ENCODE measurements at places on chromosomes 1 and 21. TPM values are rescaled to one million over a fixed set of nuclear protein-coding genes. Genes with fewer than 3 reads are reported as not detected.

DNA sequence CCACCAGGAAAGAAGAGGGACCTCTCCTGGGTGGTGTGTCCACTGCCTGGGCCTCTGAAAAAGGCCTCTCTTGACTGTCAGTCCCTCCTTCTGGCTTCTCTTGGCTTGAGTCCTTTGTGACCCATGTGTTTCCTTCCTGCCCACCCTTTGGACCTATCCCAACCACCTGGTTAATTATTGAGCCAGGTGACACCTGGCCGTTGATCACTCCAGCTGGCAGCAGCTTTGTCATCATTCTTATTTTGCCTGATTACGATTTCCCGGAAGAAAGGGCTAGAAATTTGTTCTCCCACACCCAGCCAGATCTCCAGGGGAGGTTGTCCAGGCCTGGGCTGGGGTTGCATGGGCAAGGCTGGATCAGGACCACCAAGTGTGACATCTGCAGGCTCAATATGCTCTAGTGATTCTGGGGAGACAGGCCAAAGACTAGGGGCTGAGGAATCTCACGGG is 24.8 kb downstream of the CSF1 start:
- H3K27ac ChIP-seq = no peak overlapping the region
- H3K27me3 ChIP-seq = no peaks in the 10 kb centered on the region
- no peaks in the 10 kb centered on the region for H3K36me3 ChIP-seq

The CCDC17 gene
- 1.2 TPM for total RNA-seq

DNA sequence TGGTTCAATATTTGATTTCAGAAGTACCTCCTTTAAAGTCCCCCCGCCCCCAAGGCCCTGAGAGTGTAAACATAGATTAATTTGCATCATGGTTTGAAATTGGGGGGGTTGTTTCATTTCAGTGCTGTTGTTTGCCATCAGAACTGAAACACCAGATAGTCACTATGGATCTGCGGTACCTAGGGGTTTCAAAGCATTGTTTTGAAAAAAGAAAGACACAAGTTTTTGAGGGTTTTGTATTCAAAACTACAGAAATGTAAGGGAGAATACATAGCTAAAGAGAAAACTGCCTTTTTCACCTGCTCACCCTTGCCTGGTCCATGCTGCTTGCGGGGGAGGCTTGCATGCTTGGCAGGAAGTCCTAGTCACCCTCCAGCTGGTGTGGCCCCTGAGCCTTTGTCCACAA is 59.3 kb downstream of the ACP6 start:
- H3K36me3 ChIP-seq = peaks cover 61% of the 10 kb centered on the region
- H3K27me3 ChIP-seq = no peaks in the 10 kb centered on the region
- H3K27ac ChIP-seq = no peak overlapping the region
- H3K4me3 ChIP-seq = no peak overlapping the region

DNA sequence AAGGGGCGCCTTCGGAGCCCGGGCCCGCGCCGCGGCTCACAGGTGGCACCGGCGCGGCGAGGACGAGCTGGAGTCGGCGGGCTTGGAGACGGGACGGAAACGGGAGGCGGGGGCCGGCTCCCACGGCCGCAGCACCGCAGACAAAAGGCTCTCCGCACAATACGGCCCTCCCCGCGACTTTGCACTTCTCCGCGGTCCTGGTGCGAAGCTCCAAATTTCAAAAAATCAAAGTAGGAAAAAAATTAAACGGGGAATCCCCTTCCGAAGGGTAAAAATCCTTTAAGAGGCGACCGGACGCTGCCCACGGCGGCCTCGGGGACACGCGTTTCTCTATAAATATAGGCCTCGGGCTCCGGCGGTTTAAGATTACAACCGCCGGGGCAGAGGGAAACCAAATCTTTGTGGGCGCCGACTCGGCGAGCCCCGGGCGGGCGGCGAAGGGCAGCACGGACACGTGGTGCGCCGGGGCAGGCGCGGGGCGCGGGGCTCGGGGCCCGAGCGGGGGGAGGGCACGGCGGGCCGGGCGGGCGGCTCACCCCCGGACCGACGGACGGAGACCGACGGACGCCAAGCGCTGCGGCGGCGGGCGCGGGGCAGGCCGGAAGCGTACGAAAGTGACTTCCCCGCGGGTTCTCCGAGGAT is 453 bp downstream of the PABPC4 start:
- H3K27ac ChIP-seq = peak overlapping the region; percentile 90
- peak; percentile 22 for DNase-seq
- peaks cover 24% of the 10 kb centered on the region for H3K36me3 ChIP-seq
- H3K27me3 ChIP-seq = no peaks in the 10 kb centered on the region

The FCGR3A gene
- total RNA-seq = 15.0 TPM

DNA sequence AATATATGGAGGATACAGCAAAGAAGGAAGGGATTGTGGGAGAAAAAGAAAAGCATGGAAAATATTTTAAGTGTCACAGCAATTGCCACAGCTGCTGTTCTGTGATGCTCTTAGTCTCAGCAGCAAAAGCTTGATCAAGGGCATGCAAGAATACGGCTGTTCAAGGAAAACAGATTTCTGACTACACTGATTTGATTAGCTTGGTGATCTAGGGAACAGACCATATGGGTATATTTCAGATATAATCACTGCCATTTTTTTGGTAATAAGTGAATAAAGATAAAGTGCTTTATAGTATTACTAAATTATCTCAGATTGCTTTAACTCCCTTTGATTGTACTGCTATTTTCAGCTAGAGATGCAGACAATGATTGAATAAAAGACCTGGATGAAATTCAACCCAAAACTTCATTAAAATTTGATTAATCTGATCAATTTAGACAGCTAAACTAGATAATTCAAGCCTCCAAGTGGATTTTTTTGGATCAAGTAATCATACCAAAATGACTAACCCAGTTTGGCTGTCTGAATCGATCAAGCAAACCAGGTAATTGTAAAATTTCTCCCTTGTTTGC is 33.3 kb upstream of the LYPLAL1 start:
- no peaks in the 10 kb centered on the region for H3K36me3 ChIP-seq
- H3K27me3 ChIP-seq = no peaks in the 10 kb centered on the region
- H3K4me1 ChIP-seq = peaks cover 5% of the 10 kb centered on the region
- H3K4me3 ChIP-seq = no peak overlapping the region
- DNase-seq = no peak

The RO60 gene
- total RNA-seq = 51.8 TPM

- H3K27me3 ChIP-seq = no peaks in the 10 kb centered on the region
- no peak for DNase-seq
- H3K4me3 ChIP-seq = no peak overlapping the region
- H3K27ac ChIP-seq = no peak overlapping the region
Measured at GRCh38 chr1:100309863-100310262, 42.4 kb upstream of the CDC14A start.

The HSD3B2 gene
- total RNA-seq = not detected

- no peaks in the 10 kb centered on the region for H3K27me3 ChIP-seq
- DNase-seq = no peak
- no peaks in the 10 kb centered on the region for H3K4me1 ChIP-seq
- no peak overlapping the region for H3K4me3 ChIP-seq
- no peak overlapping the region for H3K27ac ChIP-seq
Measured at GRCh38 chr21:42291003-42291750, 24.0 kb downstream of the TFF3 start.

The REN gene
- not detected for total RNA-seq

DNA sequence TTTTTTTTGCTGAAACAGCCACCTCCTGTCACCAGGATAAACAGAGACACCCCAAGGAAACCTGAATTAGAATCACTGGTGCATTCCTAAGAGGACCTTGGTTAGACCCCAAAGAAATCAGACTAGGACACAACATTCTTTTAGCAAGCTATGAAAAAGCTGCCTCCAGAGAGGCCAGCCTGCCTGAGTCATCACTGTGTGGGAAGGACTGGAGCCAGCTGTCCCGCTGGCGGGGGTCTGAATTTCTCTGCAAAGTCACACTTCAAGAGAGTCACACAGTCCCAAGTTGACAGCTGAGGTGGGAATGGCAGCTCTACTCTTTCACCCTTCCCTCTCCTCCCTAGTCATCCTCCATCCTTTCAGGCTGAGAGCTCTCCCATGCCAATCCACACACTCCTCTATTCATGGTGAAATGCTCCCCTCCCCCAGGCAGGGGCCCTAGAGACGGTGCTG is 405.0 kb upstream of the POU3F1 start:
- H3K36me3 ChIP-seq = no peaks in the 10 kb centered on the region
- peaks cover 77% of the 10 kb centered on the region for H3K27me3 ChIP-seq
- DNase-seq = no peak
- no peak overlapping the region for H3K4me3 ChIP-seq

The NTMT2 gene
- total RNA-seq = 5.7 TPM

DNA sequence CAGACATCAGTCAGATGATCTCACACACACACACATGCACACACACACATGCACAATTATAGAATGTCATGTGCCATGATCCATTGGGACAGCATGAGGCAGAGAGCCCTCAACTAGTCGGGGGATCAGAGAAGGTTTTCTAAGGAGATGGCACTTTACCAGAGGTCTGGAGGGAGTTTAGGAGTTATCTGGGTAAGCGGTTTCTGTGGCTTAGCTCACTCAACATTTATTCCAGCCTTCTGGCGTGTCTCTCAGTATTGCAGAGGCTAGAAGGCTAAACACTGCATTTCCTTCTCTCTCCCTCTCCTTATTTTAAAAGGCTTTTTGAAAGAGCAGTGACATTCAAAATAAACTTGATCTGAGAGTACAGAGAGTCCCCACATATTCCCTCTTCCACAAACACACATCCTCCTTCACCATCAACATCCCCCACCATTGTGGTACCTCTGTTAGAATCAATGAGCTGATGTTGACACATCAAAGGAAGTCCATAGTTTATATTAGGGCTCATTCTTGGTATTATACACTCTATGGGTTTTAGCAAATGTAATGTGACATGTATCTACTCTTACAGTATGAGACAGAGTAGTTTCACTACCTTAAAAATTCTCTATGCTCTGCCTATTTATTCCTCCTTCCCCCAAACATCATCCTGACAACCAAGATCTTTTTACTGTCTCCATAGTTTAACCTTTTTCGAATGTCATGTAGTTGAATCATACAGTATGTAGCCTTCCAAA is 9.0 kb upstream of the PLA2G2A start:
- H3K36me3 ChIP-seq = no peaks in the 10 kb centered on the region
- peaks cover 51% of the 10 kb centered on the region for H3K27me3 ChIP-seq
- no peak overlapping the region for H3K4me3 ChIP-seq

The SYT14 gene
- total RNA-seq = not detected

DNA sequence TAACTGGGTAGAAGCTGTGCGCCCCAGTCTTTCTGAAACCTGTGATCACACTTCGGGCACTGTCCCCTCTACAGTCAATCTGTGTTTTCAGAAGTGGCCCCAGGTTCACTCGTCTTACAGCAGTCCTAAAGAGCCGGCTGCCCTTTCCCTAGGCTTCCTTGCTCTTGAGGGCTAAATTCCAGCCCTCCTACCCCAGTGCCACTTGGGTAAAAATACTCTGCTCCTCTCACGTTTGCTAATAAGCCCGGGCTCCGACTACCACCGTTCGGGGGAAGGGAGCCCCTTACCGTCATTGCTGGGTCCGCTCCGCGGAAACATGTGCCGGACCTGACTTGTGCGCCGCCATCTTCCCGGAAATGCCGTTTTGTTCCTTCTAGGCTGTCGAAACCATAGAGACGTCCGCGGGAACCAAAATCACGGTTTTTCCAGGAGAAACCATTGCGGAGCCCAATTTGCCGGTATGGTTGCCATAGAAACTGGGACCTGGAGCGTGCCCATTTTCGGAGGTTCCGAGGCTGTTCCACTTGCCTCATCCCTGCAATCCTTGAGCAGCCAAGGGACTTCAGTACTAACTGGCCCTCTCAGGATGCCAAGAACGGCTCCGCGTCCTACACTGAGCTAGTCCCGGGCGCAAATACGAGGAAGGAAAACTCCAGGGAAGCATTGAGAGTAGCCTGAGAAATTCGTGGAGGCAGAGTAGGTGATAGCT is at the start of gene GPATCH4:
Gene GPATCH4, minus strand, starts transcription at position 358 of the 709 bp plus-strand sequence.
- H3K27ac ChIP-seq = peak within 1 kb of the TSS; percentile 86
- H3K36me3 ChIP-seq = peaks cover 19% of the 10 kb centered on the region
- peaks cover 30% of the 10 kb centered on the region for H3K4me1 ChIP-seq
- peak within 1 kb of the TSS; percentile 76 for H3K4me3 ChIP-seq

All from left ventricle myocardium inferior (tissue), 1 donor.